Epithelial cell of proximal tubule (primary cell): ENCODE measurements at places on chromosomes 2 and 18. TPM values are rescaled to one million over a fixed set of nuclear protein-coding genes. Genes with fewer than 3 reads are reported as not detected.

DNA sequence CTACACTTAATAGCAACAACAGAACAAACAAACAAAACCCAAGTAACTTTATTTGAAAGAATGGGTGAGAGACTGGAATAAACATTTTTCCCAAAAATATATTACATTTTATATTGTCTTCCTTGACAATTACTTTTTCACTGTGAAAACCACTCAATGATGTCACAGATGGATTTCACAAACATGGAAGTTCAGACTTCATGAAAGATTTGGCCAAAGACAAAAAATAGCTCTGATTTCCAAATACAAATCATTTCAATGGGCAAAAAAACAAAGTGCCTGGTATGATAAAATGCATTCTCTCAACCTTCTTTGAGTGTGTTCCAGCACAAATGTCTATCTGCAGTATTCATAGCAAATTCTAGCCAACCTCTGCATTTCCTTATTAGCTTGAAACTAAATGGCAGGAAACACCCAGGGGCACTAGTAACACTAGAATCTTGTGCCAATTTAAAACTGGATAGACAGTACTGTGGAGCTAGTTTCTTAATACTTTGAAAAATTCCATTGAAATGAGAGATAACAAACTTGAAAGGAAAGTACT lies 28.5 kb upstream of the NAPG start:
- no peak for DNase-seq

The CTAGE1 gene
- not detected in 2 replicates for total RNA-seq

The C2orf78 gene
- not detected in 2 replicates for total RNA-seq

The GKN2 gene
- not detected in 2 replicates for total RNA-seq

GRCh38 chr18:9552191-9552590 lies 62.2 kb downstream of the PPP4R1 start:
- no peak for DNase-seq

The GNAL gene
- total RNA-seq, result 3.2 and 5.0 TPM in 2 replicates
